ENCODE measurements at places on chromosomes 16 and 17. TPM values are rescaled to one million over a fixed set of nuclear protein-coding genes. Genes with fewer than 3 reads are reported as not detected.

The TLCD2 gene
- polyA plus RNA-seq = 4.4 TPM

The PRAC2 gene
- not detected for polyA plus RNA-seq

The TBC1D3K gene
- not detected for polyA plus RNA-seq

The NAGS gene
- polyA plus RNA-seq = 3.6 TPM

The APOBR gene
- 26.0 TPM for polyA plus RNA-seq

The WDR59 gene
- 12.8 TPM for polyA plus RNA-seq
